ENCODE measurements at places on chromosomes 11 and 22.

DNA sequence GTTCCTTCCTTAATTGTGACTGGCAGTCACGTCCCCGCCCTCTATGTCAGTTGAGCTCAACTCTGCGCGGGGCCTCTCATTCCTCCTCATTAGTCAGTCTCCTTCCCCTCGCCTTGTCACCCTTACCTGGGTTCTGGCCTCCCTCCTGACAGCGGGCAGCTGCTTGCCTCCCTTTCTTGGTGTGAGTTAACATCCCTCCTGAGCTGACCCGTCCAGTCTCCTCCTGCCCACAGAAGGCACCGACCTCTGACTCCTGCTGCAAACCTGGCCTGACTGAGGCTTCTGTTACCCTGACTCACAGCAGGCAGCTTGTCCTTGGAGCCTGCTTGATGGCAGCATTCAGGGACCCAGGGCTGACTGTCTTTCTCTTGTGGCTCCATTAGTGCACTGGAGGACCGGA, 45.2 kb downstream of the GRIK4 start:
- DNase-seq = no peak

DNA sequence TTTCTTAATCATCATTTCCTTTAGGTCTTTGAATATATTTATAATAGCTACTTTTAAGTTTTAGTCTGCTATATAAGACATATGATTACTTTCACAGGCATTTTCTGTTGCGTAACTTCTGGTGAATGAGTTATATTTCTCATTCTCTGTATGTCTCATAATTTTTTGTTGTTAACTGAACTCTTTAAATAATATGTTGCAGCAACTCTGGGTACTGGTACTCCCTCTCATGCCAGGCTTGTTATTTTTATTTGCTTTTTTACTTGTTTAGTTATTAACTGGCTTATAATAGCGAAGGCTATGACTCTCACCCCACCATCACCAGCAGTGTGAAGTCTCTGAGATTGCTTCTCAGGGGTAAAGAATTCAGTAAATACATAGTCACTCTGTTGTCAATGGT, 524.2 kb upstream of the CHORDC1 start:
- no peak for DNase-seq

DNA sequence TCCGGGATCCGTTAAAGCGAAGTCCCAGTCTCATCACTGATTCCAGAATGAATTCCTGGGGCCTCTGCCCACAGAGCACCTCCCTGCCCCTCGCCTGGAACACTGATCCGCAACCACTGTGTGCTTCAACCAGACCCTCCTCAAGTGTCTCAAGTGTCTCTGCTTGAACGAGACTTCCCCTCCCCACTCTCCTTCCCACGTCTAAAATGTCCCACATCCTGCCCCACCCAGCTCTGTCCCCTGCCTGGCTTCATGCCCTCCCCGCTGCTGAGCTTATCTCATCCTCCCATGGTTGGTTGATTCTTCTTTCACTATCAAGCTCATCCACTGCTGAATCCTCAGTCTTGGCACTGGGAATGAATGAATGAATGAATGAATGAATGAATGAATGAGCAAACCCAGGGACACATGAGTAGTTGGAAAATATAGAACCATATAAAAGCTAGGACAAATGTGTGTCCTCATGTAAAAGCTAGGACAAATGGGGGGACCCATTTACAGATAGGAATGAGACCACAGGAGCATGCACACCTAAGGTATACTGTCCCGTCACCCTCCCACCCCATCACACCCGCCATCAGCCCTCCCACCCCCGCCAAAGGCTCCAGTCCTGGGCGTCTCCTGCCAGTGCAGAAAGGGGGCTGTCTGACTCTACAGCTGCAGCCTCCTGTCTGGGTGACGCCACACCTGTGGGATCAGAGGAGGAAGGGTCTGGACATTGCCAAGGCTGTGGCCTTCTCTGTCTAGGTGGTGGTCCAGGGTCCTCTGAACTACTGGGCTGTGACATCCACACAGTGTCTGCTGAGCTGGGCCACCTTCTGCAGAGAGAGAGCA, 71.4 kb upstream of the LINC01488 start:
- DNase-seq = no peak

DNA sequence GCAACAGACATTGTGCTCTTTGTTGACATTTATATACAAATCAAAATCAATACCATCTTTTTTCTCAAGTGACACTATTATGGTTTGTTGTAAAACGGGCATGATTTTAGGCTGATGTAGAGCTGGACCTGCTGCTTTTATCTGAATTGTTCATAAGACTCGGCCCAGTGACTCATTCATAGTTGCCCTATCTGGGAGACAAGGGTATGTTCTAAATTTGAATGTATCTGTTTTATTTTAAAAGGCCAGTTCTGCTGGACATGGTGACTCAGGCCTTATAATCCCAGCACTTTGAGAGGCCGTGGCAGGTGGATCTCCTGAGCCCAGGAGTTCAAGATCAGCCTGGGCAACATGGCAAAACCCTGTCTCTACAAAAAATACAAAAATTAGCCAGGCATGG, 39.3 kb downstream of the CEP295 start:
- no peak for DNase-seq

DNA sequence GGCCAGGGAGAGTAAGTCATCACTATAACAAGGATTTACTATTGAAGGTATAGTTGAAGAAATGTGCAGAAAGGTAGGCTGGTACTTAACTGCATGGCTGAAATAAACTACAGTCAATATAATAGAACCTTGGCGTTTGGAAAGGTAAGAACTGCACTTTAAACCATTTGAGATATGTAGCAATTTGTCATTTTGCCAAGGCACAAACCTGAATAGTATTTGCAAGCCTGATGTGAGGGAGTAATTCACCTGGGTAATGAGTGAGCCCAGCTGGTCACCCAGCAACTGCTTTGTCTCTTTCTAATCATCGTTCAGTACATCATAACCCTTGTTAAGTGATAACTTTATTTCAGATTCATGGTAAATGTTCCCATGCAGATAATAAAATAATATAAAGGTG, 62.3 kb upstream of the SCUBE2 start:
- DNase-seq = no peak
